Endodermal cell (in vitro differentiated cells): ENCODE measurements at places on chromosomes 16 and 17. TPM values are rescaled to one million over a fixed set of nuclear protein-coding genes. Genes with fewer than 3 reads are reported as not detected.

The ADAMTS18 gene
- total RNA-seq: 10.1 and 12.4 TPM in 2 replicates

The STX1B gene
- total RNA-seq: 3.1 and 3.2 TPM in 2 replicates

- DNase-seq: no peak
Measured at GRCh38 chr17:35705705-35706104, 25.7 kb upstream of the RASL10B start.

DNA sequence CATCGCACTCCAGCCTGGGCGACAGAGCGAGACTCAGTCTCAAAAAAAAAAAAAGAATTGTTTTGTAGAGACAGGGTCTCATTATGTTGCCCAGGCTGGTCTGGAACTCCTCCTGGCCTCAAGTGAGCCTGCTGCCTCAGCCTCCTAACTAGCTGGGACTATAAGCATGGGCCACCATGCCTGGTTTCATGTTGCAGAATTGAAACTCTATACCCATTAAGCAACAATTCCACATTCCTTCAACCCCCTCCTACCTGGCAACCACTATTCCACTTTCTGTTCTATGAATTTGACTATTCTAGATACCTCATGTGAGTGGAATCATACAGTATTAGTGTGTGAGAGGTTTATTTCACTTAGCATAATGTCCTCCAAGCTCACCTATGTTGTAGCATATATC lies 24.5 kb downstream of the RNF135 start:
- DNase-seq: no peak

DNA sequence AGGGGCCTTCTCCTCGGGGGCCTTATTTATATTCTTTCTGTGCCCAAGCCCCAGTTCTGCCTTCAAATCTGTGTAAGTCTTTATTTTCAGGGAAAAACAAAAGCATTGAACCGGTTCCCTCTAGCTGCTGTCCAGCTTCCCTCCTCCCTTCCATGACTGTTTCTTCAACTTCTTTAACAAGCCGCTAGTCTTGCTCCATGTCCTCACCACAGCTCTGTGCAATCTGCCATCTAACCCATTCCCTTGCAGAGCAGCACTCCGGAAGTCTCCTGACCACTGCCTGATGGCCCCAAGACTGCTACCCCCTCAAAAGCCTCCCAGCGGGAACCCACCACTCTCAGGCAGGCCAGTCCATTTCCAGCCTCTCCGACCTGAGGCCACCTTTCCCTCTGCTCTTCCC lies 16.9 kb downstream of the EMC8 start:
- DNase-seq: no peak

DNA sequence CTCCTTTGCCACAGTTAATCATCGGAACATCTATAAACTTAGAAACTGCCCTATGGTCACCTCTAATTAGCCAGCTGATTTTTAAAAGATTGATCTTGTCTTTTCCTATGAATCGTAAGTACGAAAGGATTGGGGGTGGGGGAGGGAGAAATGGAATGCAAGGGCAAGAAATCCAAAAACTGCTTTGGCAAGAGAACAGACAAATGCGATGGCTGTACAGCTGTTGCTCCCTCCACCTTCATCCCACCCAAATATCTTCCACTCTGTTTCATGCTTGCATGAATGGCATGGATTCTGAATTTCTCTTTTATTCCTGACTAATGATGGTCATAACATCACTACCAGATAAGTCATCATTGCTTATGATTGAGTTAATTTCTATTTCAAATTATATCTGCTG lies 165.7 kb downstream of the STX8 start:
- DNase-seq: no peak

The HASPIN gene
- total RNA-seq: 10.9 to 26.0 TPM (median 24.6 TPM) in 3 replicates

The KRTAP2-2 gene
- not detected in 3 replicates for total RNA-seq

DNA sequence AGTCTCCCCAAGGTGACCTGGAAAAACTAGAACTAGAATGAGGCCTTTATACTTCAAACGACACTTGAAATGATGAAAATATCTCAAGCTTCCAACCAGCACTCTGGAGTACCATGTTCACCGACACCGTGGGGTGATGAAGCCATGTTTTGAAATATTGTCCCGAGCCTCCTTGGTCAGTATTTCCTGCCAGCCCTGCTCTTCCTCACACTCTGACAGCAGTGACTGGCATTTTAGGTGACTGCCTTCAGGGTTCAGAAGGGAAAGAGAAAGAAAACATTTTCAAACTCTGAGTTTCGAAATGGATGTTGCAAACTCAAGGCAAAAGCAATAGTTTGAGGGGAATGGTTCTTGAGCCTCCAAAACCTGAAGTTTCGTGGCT lies 39.3 kb upstream of the IRX6 start:
- DNase-seq: no peak
